Osteocyte (in vitro differentiated cells): ENCODE measurements at places on chromosomes 3 and 15. TPM values are rescaled to one million over a fixed set of nuclear protein-coding genes. Genes with fewer than 3 reads are reported as not detected.
A peak's percentile ranks its signal among the peaks of the same experiment; 100 is the strongest.

DNA sequence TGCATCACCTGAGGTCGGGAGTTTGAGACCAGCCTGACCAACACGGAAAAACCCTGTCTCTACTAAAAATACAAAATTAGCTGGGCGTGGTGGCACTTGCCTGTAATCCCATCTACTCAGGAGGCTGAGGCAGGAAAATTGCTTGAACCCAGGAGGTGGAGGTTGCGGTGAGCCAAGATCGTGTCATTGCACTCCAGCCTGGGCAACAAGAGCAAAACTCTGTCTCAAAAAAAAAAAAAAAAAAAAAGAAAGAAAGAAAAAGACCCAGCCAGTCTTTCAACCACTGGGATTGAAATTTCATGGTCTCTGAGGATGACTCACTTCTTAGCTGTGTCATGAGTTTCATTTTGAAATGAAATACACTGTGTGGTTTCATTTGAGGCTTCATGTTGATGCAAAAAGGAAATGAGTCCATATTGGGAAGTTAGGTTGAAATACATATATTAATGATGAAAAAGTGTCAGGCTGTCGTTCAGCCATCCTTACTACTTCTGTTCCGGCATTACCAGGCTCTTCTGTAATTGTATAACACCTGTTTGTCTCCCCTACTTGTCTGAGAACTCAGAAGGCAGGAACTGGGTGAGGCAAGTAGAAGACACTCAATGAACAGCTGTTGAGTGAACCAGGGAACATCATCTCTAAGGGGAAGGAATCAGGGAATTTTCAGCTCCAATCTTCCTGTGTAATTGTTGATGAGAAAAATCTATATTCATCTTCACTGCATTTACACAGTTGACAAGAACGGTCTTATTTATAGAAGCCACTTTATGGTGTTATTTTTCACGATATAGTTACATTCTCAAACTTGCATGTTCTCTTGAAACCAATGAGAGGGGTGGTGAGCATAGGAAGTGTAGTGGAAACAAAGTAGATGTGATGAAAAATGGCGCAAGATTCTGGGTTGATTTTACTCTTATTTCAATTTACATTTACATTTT, 87.4 kb downstream of the NFKBIZ start:
- H3K4me3 ChIP-seq = no peak overlapping the region
- DNase-seq = no peak
- no peaks in the 10 kb centered on the region for H3K36me3 ChIP-seq
- peaks cover 14% of the 10 kb centered on the region for H3K4me1 ChIP-seq
- no peaks in the 10 kb centered on the region for H3K27me3 ChIP-seq

GRCh38 chr3:152295806-152296205, 27.1 kb downstream of the MBNL1 start:
- H3K36me3 ChIP-seq = peaks cover 17% of the 10 kb centered on the region
- no peaks in the 10 kb centered on the region for H3K27me3 ChIP-seq
- H3K4me3 ChIP-seq = no peak overlapping the region

- no peak overlapping the region for H3K4me3 ChIP-seq
- no peak for DNase-seq
- H3K4me1 ChIP-seq = peaks cover 20% of the 10 kb centered on the region
- H3K27me3 ChIP-seq = no peaks in the 10 kb centered on the region
- peak overlapping the region; percentile 74 for H3K27ac ChIP-seq
- peaks cover 17% of the 10 kb centered on the region for H3K36me3 ChIP-seq
These were observed 42.8 kb downstream of the ZNF609 start for GRCh38 chr15:64503197-64503596.

GRCh38 chr3:53495146-53495519, 722 bp downstream of the CACNA1D start:
- no peak for DNase-seq
- peaks cover 64% of the 10 kb centered on the region for H3K27me3 ChIP-seq
- peak overlapping the region; percentile 64 for H3K4me3 ChIP-seq
- no peak overlapping the region for H3K27ac ChIP-seq

DNA sequence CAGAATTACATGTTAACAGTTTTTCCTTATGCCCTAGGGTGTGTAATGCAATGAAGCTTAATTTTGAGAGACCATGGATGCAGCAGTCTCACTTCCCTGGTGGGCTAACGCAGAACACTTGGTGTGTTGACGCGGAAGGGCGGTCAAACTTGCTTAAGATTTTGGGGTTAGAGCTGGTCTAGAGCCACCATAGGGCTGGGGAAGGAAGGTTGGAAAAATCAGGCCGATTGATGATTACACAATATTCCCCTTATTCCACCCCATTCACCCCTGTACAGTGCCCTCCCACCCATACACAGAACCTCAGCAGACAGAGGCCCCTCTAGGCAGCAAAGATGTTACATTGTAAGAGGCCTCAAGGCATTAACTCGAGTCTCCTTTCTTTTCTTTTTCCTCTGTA, 24.3 kb downstream of the VGLL4 start:
- H3K4me3 ChIP-seq = no peak overlapping the region
- H3K36me3 ChIP-seq = peaks cover 23% of the 10 kb centered on the region
- peak overlapping the region; percentile 4 for H3K27ac ChIP-seq
- peaks cover 79% of the 10 kb centered on the region for H3K4me1 ChIP-seq
- no peaks in the 10 kb centered on the region for H3K27me3 ChIP-seq

- H3K4me1 ChIP-seq = peaks cover 27% of the 10 kb centered on the region
- H3K4me3 ChIP-seq = no peak overlapping the region
- no peak for DNase-seq
- no peaks in the 10 kb centered on the region for H3K27me3 ChIP-seq
- H3K27ac ChIP-seq = peak overlapping the region; percentile 29
- H3K36me3 ChIP-seq = peaks cover 16% of the 10 kb centered on the region
These were observed 7.8 kb downstream of the EMC3 start for GRCh38 chr3:9978710-9979305.

DNA sequence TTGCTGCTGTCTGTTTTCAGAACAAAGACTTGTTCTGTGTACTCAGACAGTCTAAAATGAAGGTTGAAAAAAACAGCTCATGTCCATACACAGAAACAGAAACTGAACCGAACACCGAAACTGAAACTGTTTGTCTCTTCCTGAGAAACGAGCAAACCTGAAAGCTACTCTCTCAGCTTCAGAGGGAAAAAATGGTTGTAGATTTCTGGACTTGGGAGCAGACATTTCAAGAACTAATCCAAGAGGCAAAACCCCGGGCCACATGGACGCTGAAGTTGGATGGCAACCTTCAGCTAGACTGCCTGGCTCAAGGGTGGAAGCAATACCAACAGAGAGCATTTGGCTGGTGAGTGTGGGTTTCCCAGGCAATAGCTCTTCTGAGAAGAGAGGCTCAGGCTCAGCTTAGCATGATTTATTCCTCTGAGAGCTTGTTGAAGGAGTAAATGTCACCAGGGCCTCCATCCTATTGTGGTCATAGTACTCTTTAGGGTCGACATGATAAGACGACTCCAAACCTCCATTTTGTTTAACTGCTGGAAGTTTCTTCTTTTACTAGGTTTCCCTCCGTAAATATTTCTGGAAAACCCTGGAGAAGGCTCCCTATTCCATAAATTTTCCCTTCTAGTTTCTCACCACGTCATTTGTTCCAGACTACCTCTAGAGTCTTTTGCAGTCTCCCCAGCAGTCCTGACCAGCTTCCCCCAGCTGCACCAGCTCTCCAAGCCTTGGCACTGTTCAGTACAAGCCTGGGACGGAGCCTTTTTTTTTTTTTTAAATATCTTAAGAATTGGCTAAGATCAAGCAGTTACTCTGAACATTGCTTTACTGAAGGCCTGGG, at the start of gene RTP4:
RTP4 (plus strand) TSS at position 135 of the 838 bp plus-strand sequence; CDS start at position 192, 57 bp downstream.
- H3K27me3 ChIP-seq = peaks cover 14% of the 10 kb centered on the region
- DNase-seq = no peak
- peak within 1 kb of the TSS; percentile 8 for H3K4me3 ChIP-seq
- H3K4me1 ChIP-seq = peaks cover 6% of the 10 kb centered on the region
- H3K27ac ChIP-seq = peak within 1 kb of the TSS; percentile 86
- no peaks in the 10 kb centered on the region for H3K36me3 ChIP-seq

DNA sequence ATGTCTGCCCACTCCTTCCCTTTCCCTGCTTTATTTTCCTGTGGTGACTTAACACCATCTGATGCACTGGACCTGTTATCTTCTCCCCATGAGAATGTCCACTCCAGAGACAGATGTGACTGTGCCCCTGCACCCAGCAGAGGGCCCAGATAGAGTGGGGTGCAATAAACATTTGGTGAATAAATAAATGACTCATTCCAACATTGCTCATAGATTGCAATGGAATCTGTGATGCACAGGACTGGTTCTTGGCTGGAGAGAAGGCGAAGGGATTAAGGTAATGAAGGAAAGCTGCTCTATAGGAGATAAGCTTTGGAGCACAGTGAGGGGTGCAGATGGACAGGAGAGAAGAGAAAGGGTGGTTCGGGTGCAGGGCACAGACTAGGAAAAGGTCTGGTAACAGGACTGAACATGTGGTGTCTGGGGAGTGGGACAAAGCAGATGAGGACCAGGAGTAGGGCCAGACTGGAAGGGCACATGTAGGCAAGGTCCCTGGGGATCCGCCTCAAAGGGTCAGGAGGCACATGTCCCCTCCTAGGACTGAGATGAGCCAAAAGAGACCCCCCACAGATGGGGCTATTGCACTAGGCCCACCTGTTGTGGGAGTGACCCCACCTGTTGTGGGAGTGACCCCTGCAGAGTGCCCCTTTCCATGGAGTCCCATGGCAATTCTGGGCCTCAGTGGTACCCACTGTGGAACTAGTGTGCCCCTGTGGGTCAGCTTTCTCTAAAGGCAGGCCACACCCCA, 17.5 kb upstream of the POC1A start:
- no peak overlapping the region for H3K4me3 ChIP-seq
- H3K4me1 ChIP-seq = peaks cover 6% of the 10 kb centered on the region
- DNase-seq = no peak
- no peak overlapping the region for H3K27ac ChIP-seq
- H3K27me3 ChIP-seq = peaks cover 5% of the 10 kb centered on the region
- H3K36me3 ChIP-seq = no peaks in the 10 kb centered on the region

DNA sequence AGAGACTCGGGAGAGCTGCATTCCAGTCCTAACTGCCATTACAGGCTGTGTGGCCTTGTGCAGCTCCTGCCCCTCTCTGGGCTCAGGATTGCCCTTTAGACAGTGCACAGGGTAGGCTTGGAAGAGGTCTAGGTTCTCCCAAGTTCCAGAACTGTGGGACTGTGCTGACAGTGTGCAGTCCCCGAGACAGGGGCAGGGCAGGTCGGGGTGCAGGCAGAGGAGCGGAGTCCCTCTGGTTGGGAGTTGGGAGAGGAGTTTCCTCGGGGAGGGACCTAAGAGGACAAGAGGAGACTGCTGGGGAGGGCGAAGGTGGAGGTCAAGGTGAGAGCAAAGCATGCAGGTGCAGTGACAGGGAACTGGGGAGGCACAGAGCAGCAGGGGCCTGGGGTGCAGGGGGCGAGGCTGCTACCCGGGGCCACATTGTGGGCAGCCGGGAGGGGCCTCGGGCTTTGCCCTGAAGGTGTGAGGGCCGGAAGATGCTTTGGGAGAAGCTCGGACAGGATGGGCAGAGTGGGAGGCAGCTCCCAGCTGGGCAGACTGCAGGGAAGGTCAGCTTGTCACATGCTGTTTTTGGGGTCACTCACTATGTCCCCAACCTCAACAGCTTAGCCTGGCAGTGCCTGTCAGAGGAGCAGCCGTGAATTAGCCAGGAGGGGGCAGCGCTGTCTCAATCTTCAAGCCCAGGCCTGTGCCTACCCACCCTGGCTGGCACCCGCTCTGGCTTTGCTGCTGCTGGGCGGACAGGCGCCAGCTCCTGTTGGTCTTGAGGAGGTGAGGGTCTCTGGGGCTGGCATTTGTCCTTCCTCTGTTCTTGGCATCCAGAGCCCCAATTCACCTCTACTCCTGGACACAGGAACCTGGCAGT, 15.4 kb upstream of the CSPG4 start:
- peaks cover 15% of the 10 kb centered on the region for H3K4me1 ChIP-seq
- no peaks in the 10 kb centered on the region for H3K27me3 ChIP-seq
- no peak for DNase-seq
- H3K4me3 ChIP-seq = no peak overlapping the region
- no peaks in the 10 kb centered on the region for H3K36me3 ChIP-seq

- no peak overlapping the region for H3K4me3 ChIP-seq
- no peaks in the 10 kb centered on the region for H3K36me3 ChIP-seq
- no peak overlapping the region for H3K27ac ChIP-seq
- peaks cover 11% of the 10 kb centered on the region for H3K27me3 ChIP-seq
- no peaks in the 10 kb centered on the region for H3K4me1 ChIP-seq
- DNase-seq = no peak
These were observed 251.9 kb upstream of the TMC3 start for GRCh38 chr15:81625896-81626295.

- peaks cover 41% of the 10 kb centered on the region for H3K36me3 ChIP-seq
- no peak overlapping the region for H3K4me3 ChIP-seq
- DNase-seq = peak; percentile 71
- H3K27me3 ChIP-seq = no peaks in the 10 kb centered on the region
- peaks cover 15% of the 10 kb centered on the region for H3K4me1 ChIP-seq
These were observed 35.8 kb upstream of the BCL2L10 start for GRCh38 chr15:52148403-52148802.

GRCh38 chr15:100464256-100464655, 64.5 kb downstream of the CERS3 start:
- no peak overlapping the region for H3K27ac ChIP-seq
- no peak overlapping the region for H3K4me3 ChIP-seq
- H3K4me1 ChIP-seq = no peaks in the 10 kb centered on the region
- no peak for DNase-seq
- no peaks in the 10 kb centered on the region for H3K36me3 ChIP-seq

GRCh38 chr3:138136201-138136600, 4.0 kb upstream of the A4GNT start:
- H3K36me3 ChIP-seq = no peaks in the 10 kb centered on the region
- no peaks in the 10 kb centered on the region for H3K4me1 ChIP-seq
- H3K4me3 ChIP-seq = no peak overlapping the region
- H3K27me3 ChIP-seq = peaks cover 50% of the 10 kb centered on the region
- no peak for DNase-seq

DNA sequence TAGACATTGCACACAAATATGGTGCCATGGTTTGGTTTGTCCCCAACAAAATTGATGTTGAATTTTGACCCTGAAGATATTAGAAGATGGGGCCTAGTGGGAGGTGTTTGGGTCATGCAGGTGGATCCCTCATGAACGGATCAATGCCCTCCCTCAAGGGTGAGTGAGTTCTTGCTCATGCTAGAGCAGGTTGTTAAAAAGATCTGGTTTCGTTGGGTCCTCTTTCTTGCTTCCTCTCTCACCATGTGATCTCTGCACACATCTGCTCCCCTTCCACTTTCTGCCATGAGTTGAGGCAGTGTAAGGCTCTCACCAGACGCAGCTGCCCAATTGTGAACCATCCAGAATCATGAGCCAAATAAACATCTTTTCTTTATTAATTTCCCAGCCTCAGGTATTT, 87.8 kb upstream of the MDFIC2 start:
- H3K27ac ChIP-seq = no peak overlapping the region
- peaks cover 21% of the 10 kb centered on the region for H3K27me3 ChIP-seq
- no peaks in the 10 kb centered on the region for H3K36me3 ChIP-seq
- DNase-seq = no peak
- H3K4me1 ChIP-seq = no peaks in the 10 kb centered on the region

GRCh38 chr3:79558943-79559342, 208.9 kb downstream of the ROBO1 start:
- no peak overlapping the region for H3K4me3 ChIP-seq
- H3K27ac ChIP-seq = no peak overlapping the region
- no peak for DNase-seq
- H3K27me3 ChIP-seq = no peaks in the 10 kb centered on the region

GRCh38 chr3:125461896-125462295, 58.1 kb downstream of the SNX4 start:
- peaks cover 37% of the 10 kb centered on the region for H3K36me3 ChIP-seq
- no peak overlapping the region for H3K27ac ChIP-seq
- H3K4me1 ChIP-seq = no peaks in the 10 kb centered on the region
- H3K4me3 ChIP-seq = no peak overlapping the region
- no peaks in the 10 kb centered on the region for H3K27me3 ChIP-seq

Gene INAFM2
- total RNA-seq = 69.0 and 70.3 TPM in 2 replicates

Gene NDUFB5
- 74.7 and 87.0 TPM in 2 replicates for total RNA-seq

Gene MYO5C
- total RNA-seq = 2.7 and 4.0 TPM in 2 replicates

Gene LTF
- total RNA-seq = not detected in 2 replicates

Gene MST1R
- 1.1 and 1.8 TPM in 2 replicates for total RNA-seq

Gene SCN11A
- 0.08 and 0.18 TPM in 2 replicates for total RNA-seq

Gene ST8SIA2
- total RNA-seq = 2.1 and 3.5 TPM in 2 replicates

Gene CHRNB4
- total RNA-seq = not detected in 2 replicates

Gene MYRIP
- 0.24 and 0.62 TPM in 2 replicates for total RNA-seq

Gene ZXDC
- total RNA-seq = 30.7 and 31.8 TPM in 2 replicates

Gene GOLGA6B
- not detected in 2 replicates for total RNA-seq

Gene BUB1B
- total RNA-seq = 8.0 and 8.5 TPM in 2 replicates
